ENCODE measurements at places on chromosomes 16 and 17.

GRCh38 chr17:50618300-50618699 lies 16.4 kb upstream of the ABCC3 start:
- no peak for DNase-seq

DNA sequence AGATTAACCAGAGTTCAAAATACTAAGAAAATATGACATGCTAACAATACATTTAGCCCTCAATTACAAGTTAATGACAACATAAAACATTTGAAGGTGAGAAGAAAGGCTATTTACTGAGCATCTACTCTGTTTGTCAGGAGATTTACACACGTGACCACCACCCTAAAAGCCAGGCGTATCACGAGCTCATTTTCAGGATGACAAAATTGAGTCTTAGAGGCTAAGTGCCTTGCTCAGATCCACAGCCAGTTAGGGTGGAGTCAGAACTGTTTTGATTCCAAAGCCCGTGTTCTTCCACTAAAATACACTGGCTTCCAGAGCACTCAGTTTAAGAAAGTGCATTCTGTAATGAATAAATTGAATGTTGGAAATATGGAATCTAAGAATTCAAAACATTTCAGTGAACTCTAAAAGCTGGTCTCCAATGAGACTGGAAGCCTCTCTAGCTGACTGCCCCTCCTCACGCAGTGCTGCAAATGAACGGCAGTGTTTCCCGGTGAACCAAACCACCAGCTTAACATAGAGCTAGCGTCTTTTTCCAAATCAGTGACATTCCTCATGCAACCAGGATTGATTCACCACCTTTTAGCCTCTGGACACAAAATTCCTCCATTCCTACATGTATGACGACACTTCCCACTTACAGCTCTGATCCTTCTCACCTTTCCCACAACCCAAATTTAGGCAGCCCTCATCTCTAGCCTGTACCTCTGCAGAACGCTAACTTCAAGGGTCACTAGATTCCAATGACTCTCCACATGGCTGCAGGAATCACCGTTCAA lies 5.9 kb downstream of the ZDHHC7 start:
- DNase-seq, result no peak

- no peak for DNase-seq
Measured at GRCh38 chr16:49269201-49269600, 12.4 kb downstream of the CBLN1 start.

DNA sequence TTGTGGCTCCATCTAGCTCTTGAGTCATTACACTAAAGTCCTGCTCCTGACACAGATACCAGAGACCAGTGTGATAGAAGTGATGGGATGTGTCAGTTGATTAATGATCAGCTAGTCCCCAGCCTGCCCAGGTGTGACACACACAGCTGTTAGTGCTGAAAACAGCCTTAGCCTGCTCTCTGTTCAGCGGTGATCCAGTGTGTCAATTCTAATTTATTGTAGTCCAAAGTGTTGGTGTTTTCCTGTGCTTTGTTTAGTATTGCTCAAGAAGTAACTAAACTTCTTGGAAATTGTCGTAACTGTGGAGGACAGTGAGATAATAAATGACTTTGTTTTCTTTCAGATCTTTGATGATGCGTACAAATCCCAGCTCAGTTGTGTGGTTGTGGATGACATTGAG lies 92.3 kb downstream of the WNT3 start:
- DNase-seq, result no peak
